Central memory CD4-positive, alpha-beta T cell (primary cell): ENCODE measurements at places on chromosomes 1 and 21.

DNA sequence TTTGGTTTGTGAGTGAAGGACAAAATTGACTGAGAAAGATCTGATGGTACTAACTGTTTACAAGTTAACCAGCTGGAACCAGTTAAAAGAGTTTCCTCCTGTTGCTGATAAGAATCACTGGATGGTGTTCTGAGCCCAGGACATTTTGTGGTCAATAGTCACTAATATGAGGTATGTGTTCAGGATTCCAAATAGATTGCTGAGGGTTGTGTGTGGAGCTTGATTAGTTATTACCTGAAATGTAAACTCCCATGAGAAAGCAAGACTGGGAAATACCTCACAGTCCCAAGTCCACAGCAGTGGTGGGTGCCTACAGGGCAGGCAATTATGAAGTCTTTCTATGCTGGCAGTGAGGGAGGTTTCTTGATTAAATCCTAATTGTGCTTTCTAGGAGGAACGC lies 164.6 kb downstream of the DNM3 start:
- no peak for DNase-seq

DNA sequence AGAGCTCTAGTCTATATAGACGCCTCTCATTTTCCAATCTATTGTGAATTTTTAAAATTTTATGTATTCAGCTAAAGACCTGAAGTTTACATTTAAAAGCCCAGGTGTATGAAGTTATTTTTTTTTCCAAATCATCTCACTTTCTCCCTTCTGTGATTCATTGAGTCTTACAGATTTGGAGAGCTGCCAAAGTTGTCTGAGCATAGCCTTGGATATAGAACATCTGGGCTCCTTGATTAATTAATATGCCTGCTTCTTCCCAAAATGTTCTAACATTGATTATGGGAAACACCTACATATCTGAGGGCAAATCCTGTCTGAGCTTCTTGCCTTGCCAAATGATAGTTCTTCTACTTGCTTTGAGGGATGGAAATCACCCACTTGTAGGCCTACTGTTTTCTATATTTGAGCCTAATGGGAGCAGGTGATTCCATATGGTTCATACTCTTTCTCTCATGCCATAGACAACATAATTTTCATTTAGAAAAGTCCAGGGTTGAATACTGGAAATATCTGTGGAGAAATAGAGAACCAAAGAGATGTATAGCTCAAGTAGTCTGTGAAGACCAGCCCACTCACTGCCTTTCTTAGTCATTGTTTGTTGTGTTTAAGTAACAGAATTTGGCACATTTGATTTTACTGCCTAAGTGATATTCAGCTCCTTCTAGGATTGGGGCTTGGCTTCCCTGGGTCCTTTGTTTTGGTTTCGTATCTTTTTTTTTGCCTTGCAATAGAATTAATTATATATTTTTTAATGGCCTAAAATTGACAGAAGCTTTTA lies 46.2 kb downstream of the MACF1 start:
- no peak for DNase-seq

GRCh38 chr1:183417772-183418491 lies at the start of gene NMNAT2:
Gene NMNAT2 (minus strand): TSS chr1:183418380. CDS start chr1:183418267, 113 bp downstream.
- DNase-seq: no peak

- DNase-seq: no peak
Measured at GRCh38 chr1:75341537-75341936, 207.3 kb downstream of the LHX8 start.

DNA sequence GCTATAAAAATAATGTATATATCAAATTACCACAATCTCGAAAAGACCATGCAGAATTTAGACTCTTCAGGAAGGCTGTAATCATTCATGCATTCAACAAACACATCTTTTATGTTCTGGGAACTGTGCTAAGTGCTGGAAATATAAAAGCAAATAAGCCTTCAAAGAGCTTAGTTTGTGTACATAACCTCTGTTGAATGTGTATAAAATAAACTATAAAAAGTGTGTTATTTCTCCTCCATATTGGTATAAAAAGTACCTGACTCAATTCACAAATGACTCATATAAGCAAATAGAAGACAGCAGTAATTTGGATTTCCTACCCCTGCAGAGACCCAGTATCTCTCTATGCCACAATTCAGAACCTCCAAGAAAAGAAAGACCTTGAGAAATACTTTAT lies 36.8 kb downstream of the RAB3GAP2 start:
- DNase-seq: no peak

DNA sequence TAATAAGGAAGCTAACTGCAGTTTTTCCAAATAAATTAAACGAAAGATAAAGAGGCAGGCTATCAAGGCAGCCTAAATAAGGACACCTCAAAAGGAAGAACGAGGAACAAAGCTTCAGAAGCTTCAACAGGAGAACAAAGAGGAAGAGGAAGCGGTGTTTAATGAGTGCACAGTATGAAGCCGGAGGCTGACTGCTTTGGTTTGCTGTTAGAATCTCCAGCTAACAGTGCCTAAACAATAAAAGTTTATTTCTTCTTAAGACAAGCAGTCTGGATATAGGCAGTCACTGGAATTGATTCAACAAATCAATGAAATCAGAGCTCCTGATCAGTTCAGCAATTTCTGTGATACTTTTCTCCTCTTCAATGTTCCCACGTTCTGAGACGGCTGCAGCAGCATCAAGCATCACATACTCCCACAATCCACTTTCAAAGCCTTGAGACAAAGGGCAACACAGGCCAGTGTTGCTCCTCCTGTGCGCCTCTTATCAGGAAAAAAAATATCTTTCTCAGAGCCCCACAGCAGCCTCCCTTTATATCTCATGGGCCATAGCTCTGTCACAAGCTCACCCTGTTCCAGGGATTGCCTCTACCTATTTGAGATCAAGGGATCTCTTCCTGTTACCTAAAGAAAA lies 365.6 kb upstream of the ST6GALNAC5 start:
- DNase-seq: no peak

DNA sequence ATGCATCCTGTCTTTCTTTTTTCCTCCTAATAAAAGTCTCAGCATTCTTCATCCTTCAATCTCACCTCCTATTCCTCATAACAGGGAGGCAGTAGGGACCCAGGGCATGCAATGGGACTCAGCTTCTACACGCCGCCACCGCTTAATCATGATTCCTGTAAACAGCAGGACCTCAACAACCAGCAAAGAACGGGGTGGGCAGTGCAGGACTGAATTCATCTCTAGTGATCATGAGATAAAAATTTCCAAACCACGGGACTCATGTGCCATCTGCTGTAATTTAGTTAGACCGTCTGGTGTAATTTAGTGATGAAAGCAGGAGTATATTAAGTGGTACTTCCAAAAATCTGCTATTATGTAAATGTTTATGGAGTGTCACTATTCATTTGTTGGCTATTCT lies 5.4 kb downstream of the PRAMEF12 start:
- DNase-seq: no peak

- DNase-seq: no peak
Measured at GRCh38 chr1:201176940-201177339, 13.7 kb upstream of the IGFN1 start.

- DNase-seq: no peak
Measured at GRCh38 chr1:160904783-160905616, 20.0 kb upstream of the ITLN1 start.

GRCh38 chr1:201686714-201687455 lies 142.1 kb upstream of the IPO9 start:
- no peak for DNase-seq

DNA sequence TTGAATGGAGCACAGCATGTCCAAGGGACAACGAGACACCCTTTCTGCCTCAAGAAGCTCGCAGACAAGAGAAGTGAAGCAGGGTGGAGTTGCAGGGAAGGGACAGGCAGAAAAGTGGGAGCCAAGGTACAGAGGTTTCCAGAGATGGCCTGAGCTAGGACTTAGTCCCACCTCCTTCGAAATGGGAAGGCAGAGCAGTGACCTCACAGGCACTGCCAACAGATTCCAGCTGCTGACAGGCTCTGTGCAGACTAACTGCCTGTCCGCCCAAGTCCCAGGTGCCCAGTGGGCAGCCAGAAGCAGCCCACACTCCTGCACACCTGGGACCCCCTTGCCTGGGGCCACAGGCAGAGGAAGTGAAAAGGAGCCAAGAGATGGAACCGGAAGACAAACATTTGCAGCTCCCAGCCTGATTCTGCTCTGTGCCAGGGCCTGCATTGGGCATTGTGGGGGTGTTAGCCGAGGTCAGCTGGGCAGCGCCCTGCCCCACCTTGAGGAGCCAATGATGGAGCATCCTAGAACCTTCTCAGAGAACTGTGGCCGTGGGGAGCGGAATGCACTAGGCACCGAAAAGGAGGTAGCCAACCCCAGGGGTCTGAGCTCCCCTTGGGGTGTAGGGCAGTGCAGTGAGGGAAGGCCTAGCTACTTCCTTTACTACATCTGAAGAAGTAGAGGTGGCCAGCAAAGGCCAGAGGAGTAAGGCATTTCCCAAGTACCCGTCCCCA lies 27.5 kb upstream of the RSPO1 start:
- no peak for DNase-seq

- DNase-seq: no peak
Measured at GRCh38 chr1:12552951-12553921, 64.8 kb downstream of the DHRS3 start.

GRCh38 chr21:38806153-38806941 lies 618 bp downstream of the ETS2 start:
- peak; percentile 24 for DNase-seq

GRCh38 chr21:43997766-43998742 lies 14.1 kb upstream of the TRAPPC10 start:
- no peak for DNase-seq

DNA sequence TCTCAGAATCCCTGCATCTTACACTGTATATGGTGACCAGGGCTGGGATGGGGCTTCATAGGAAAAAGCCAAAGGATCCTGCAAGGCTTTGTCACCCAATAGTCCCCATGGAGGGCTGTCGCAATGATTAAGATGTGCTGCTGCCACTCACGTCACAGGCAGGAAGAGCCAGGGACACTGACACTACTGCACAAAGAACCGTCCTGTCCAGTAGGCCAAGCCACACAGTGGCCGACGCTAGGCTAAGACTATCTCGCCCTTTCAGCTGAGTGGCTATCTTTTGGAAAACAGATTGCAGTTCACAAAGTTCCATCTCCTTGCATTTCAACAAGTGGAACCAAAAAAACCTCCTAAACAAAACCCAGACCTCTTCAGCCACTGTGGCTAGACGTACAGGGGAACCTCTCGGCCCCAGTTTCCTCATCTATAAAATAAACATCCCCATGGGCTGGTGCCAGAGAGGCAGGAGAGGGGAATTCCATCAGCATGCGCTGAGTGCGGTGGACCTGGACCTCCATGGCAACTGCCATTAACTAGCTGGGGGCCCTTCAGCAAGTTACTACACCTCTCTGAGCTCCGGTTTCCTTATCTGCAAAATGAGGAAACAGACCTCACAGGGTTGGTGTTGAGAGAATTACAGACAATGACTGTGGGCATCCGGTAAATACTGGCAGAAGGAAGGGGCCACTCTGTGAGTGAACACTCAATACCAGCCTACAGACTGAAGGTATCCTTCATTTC lies 8.7 kb downstream of the CAPZB start:
- peak; percentile 48 for DNase-seq

DNA sequence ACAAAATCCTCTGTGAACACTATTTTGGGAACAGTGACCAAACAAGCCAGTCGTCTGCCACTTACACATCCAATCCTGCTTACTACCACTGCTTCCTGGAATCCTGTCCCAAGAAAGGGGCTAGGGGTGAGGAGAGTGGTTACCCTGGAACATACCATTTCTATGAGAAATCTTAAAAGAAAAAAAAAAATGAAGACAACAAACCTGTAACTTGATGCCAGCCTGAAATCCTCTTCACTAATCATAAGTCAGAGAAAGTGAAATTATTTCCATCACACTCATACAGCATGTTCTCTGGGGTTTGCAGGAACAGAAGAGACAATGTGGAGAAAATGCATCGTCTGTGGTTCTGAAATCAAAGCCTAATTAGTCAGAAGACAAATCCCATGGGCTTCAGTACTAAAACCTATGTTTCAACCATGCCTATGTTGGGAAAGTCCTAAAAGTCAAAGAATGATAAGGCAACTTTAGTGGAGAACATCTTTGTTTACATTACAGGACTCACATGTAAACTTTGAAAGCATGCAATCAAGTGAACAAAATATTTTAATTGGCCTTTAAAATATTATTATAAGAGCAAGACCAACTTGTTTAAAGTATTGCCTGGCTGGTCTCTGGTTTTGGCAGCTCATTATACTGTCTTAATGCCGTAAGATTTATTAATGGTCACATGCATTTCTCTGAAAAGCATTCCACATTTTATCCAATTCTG lies 220.7 kb downstream of the LTN1 start:
- DNase-seq: no peak

- DNase-seq: no peak
Measured at GRCh38 chr1:233364695-233365539, 37.4 kb downstream of the MAP3K21 start.

- DNase-seq: no peak
Measured at GRCh38 chr1:215344539-215344938, 222.6 kb upstream of the KCTD3 start.

DNA sequence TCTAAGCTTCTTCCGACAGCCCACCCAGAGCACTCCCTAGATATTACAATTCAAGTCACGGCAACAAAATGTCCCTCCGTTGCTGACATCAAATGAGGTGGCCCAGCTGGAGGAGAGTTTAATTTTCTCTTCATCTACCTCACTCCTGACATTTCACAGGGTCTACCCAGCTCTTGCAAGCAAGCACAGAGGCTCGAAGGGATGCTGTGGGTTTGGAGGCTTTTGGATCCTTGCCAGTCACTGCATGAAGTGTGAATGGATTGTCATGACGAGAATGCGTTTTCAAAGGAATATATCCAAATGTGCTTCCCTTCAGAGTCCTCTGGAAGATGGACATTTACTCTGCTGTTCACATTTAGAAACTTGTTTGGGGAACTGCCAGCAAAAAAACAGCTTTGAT lies 33.5 kb downstream of the CAPN8 start:
- DNase-seq: no peak

DNA sequence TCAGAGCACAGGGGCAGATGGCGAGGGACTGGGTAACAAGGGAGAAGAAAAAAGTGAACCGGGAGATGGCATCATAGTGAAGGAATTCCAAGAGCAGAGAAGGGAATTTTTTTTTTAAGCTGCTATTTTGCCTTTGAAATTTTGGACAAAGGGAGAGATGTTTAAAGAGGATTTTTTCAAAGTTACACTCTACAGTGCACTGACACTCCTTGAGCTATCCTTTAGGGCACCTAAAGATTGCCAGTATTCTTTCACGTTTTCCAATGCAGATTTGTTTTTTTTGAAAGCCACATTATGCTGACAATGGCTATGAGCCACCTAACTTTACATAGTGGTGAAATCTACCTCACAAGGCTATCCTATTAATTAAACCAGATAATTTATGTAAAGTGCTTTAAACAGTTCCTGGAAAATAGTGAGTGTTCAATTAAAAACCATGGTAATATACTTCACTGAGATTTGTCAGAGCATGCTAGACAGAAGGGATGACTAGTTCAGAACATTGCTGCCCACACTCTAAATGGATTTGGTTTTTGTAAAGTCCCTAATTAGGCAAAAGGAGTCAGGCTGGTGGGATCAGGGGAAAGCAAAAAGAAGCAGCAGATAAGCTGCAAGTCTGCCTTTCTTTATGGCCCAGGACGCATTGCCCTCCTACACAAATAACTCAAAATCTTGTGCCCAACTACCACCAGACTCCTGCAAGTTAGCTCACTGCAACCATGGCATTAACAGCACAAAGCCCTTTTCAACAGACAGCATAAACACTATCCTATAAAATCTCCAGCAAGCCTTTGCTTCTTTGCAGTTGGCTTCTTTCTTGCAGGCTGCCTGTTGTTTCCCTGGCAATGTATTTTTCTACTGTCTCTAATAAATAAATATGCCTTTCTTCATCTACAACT lies 53.9 kb downstream of the PRDX6 start:
- DNase-seq: no peak
